NCI-H1092 (cell line): ENCODE measurements at places on chromosomes 3 and 15.

DNA sequence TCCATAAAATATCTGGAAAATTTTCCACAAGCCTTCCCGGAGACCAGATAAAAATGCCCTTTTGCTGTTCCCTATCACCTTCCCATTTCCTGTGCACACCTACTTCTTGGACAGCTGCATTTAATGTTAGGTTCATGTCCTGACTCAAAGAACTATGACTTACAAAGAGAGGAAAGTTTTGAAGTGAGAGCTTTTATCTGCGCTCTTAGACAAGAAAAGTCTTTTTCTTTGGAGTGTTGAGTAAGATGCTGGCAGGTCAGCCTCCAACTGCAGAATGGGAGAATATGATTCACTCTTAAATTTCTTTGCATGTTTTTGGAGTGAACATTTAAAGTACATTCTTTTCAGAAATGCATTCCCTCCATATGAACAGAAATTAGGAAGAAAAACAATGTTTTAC is 147.3 kb upstream of the DPH6 start:
- DNase-seq: no peak

DNA sequence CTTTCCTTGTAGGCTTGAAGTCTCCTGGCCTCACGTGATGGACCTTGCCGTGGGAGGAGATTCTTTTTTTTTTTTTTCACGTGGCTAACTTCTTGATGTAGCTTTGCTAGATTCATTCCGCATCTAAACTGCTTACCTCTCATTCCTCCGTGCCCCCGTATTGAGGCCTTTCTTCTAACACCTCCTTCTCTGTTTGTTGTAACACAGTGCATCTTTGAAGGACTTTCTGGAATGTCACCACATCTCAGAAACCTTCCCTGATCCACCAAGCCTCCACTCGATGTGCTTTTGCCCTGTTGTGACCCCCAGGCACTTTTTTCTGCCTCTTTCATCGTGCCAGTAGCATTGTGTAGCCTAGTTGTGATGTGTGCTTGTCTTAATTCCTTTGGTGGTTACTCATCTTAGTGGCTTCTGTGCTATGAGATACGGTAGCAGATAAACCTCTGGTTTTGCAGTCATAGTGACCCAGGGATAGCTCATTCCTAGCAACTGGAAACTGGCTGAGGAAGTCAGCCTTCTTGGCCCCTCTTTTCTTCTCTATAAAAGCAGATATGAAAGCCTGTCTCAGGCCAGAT is 1.6 kb upstream of the BNC1 start:
- DNase-seq: no peak

DNA sequence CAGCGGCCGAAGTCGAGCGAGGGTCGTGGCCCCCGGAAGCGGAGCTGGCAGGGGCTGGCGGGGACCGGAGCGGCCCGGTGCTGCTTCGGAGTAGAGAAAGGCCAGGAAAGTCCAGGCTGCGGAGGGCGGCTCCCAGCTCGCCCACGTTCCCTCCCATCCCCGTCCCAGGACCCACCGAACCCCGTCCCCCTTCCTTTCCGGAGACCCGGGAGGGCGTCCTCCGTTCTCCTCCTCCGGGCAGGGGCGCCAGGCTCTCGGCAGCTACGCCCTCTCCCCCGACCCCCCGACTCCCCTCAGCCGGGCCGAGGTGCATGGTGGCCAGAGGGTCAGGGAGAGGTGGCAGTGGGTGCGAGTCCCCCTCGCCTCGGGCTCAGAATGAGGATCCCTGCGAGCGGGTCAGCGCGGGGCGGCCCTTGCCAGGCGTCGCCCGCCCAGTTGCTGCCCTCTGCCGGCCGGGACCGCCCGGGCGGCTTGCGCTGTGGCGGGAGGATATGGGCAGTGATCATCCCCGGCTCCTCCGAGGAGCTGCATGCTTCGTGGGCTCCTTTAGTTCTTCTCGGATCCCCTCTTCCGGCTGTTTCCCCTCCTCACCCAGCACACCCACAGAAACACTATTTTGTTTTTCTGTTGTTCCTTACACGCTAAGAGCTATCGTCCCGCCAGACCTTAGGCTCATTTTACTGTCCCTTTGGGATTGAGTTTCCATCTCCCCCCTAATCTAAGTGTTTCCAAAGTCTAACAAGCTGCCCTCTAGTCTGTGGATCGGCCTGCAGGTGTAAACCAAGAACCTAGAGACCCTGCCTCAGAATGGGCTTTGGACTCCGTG is 744 bp upstream of the ALDH1A2 start:
- DNase-seq: no peak

DNA sequence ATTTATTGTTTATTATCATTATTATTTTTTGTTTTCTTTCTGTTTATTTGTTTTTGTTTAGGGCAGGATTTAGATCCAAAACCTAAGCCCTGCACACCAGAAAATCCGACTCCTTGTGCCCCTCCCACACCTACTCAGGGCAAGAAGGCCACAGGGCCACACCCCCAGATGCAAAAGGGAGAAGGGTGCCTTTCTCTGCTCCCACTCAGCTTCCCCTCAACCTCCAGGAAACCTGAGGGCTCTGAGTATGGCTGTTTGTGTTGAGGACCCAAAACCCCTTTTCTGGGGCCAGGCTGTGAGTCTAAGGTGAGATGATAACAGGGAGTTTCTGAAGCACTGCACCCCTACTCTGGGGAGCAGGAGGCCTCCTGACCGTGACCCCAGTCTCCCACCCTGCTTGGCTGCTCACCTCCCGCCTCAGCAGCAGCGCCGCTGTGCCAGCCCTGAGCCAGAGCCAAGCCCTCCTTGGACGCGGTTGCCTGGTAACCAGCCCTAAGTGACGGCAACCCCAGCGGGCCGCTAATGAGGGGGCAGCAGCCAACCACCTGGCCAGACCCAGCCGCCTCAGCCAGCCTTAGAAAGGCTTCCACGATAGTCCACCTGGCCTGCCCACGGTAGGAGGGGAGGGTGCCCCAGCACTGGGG is 6.4 kb upstream of the C15orf39 start:
- peak; percentile 88 for DNase-seq

DNA sequence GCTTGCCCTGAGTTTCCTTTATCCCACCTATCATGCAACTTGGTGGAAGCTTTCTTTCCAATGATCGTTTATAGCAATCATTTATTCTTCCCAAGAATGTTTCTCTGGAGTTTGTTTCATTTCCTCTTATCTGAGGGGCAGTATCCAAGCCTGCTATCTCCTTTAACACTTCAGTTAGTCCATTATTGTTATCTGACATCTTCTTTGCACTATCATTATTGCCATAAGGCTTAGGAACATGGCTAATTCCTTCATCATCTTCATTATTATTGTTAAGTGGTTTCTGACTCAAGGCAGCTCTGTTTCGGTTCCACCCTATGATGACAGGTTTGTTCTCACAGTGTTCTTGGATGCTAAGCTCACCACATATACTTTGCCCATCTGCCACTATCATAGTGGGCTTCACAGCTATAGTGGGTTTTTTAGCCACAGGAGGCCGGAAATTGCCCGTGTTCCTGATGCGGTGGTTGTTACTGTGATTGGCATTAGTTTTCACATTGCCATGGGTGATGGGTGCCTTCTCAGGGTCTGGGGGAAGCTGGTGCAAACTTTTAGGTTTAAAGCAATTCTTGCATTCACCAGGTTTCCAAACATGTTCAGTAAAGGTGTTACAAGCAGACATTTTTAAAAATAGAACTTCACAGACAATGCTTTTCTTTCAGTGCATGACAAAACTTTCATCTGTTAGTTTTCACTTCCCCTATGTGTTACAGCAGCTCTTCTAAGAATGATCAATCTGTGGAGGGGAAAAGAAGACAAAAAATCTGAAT is 110.6 kb upstream of the TSPAN3 start:
- no peak for DNase-seq

DNA sequence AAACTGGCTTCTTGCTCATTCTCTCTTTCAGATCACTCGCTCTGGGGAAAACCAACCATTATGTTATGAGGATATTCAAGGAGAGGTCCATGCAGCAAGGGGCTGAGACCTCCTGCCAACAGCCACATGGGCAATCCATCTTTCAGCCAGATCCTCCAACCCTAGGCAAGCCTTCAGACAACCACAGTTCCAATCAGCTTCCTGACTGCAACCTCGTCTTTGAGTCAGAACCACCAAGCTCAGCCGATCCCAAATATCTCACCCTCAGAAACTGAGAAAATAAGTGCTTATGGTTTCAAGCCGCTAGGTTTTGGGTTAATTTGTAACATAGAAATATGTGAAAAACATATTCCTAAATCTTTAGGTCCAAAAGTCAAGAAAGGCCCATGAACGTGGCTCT is 10.3 kb downstream of the LDHAL6B start:
- no peak for DNase-seq

DNA sequence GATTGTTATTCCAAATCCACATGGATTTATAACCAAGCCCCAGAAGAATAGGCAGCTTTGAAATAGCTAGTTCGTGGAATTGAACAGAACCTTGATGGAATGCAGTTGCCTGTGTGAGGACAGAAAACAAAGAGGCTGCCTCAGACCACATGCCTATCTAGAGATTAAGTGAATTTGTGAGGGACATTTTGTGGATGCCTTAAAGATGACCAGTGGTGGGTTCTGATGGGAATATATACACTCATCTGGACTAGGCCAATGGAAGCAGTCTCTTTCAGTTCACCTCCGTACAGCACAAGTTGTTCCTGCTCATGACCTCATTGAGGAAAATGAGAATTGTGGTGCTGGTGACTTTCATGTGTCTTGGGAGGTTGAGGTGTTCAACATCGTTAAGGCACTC is 63.2 kb upstream of the PYDC2 start:
- no peak for DNase-seq

GRCh38 chr15:62066663-62067447 is at the start of gene C2CD4A:
TSS of gene C2CD4A (plus strand) at chr15:62066977. CDS start at chr15:62067614, 637 bp downstream.
- DNase-seq: peak; percentile 41

DNA sequence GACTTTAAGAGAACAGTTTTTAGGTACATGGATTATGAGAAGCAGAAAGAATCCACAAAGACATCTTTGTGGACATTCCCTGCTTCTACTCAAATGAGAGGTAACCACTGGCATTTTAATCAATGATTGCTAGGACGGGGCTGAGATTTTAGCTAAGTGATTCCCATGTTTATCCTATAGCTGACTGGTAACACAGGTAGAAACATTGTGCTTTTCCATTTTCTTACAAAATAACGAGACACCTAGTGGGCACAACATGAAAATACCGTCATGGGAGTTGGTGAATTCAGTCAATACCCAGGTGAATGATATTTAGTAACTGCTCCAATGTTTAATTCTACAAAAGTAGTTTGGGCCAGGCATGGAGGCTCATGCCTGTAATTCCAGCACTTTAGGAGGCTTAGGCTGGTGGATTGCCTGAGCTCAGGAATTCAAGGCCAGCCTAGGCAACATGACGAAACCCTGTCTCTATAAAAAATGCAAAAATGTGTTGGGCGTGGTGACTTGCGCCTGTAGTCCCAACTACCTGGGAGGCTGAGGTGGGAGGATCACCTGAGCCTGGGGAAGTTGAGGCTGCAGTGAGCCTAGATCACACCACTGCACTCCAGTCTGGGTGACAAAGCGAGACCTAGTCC is 37.2 kb upstream of the DENND4A start:
- DNase-seq: no peak

- DNase-seq: no peak
These were observed 87.4 kb downstream of the CHDH start for GRCh38 chr3:53758846-53759245.

DNA sequence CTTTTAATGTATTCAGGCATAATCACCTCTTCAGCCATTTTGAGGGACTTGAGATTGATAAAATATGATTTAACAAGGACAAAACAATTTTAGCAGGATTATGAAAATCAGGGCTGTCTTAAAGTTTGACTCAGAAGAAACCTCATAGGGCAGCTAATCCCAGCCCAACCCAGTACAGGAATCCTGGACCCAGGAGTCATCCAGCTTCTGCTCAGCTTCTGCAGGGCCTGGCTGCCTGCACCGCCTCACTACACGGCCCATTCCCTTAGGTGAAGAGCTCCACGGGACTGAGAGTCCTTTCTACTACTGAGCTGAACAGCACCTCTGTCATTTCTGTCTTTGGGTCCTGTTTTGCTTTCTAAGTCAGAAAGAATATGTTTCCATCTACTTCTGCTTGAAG is 37.5 kb downstream of the ARHGAP31 start:
- DNase-seq: no peak

GRCh38 chr3:9501226-9501625 is 52.4 kb downstream of the LHFPL4 start:
- DNase-seq: no peak

DNA sequence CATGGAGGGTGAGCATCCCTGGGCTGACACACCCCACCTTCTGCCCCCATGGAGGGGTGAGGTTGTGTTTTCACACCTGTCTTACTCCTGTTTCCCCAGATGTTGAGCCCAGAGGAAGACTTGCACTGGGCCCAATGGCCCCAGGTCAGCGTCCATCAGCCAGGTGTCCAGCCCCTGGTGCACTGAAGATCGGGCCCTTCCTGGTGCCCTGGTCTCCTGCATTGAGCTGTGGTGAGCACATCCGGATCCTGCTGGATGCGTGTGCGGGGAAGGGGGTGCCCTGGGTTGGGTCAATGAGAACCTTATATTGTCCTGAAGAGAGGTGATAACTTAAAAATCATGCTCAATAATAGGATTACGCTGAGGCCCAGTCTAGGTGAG is 227.3 kb downstream of the SNRPN start:
- DNase-seq: no peak

DNA sequence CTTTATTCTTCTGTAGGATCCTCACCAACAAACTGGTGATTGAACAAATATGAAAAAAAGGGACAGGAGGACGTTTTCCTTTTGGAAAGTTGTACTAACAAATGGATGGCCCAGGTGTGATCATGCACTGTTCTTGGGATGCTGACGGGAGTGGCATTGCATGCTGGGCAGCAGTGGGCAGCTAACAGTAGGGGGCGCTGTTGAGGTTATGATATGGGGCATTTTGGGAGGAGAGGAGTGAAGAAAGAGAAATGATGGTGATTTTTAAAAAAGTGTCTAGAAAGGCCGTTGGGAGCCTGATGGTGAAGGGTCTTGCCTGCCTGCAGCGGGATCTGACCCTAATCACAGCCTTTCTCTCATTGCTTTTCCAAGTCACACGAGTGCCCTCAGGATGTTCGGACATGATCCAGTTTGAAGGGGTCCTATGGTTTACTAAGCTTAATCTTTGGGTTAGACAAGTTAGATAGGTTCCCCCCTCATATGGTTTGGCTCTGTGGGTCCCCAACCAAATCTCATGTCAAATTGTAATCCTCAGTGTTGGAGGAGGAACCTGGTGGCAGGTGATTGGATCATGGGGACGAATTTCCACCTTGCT is 46.2 kb upstream of the PRTG start:
- DNase-seq: no peak
